ENCODE measurements at places on chromosomes 7 and 10. TPM values are rescaled to one million over a fixed set of nuclear protein-coding genes. Genes with fewer than 3 reads are reported as not detected.

EN2 gene
- not detected for polyA plus RNA-seq

SLC39A12 gene
- not detected for polyA plus RNA-seq

GIMAP2 gene
- 40.4 TPM for polyA plus RNA-seq

VWDE gene
- not detected for polyA plus RNA-seq

CYP2E1 gene
- polyA plus RNA-seq = 0.04 TPM

GOT1 gene
- polyA plus RNA-seq = 11.5 TPM

Measured in naive B cell (primary cell).